ENCODE measurements at places on chromosomes 7 and 10.

DNA sequence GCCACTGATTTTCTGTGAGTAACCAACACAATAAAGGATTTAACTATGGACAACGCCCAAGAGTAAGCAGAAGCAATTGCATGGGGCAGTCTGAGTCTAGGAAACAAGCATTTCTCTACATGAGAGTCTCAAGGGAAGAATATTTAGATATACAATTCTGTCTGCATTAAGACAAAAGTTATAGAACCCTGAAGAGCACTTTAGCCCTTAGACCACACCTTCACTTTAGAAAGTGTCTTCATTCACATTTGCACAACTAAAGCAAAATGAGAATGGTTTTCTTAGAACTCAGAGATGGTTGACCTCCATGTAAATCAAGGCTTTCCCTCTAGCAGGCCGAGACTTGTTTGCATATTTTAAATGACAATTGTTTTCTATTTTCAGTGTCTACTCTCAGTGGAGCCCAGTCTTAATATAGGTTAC, 25.5 kb upstream of the TRIM24 start:
- DNase-seq: no peak

DNA sequence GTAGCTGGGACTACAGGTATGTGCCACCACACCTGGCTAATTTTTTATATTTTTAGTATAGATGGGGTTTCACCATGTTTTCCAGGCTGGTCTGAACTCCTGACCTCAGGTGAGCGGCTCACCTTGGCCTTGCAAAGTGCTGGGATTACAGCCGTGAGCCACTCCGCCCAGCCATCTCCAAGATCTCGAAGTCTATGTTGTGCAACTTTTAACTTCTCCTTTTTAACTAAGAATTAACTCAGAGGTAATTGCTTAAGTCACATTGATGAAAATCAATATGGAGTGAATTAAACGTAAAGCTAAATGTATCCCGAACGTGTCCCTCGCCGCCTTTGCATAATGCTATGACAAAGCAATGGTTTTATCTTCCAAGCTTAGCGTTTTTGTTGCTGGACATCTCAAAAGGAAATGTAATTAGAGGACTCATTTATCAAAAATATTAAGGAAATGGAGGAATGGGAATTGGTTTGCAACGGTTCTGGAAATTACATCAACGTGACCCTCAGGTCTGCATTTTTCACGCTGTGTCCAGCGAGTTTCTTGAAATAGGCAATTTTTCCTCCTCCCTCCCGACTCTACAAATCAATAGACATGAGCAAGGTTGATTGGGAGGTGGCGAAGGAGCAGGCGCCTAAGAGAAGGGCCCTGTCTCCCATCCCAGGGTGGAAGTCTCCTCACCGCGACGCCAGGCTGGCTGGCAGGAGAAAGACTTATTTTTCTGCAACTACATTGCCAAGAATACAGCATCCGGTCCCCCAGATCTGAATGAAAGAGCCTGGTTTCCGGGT, 89.8 kb downstream of the TMEM130 start:
- no peak for DNase-seq

- DNase-seq: no peak
Observed at GRCh38 chr10:51023636-51024035, 50.7 kb upstream of the PRKG1 start.

- DNase-seq: no peak
Observed at GRCh38 chr7:22043367-22043766, 97.7 kb upstream of the CDCA7L start.

DNA sequence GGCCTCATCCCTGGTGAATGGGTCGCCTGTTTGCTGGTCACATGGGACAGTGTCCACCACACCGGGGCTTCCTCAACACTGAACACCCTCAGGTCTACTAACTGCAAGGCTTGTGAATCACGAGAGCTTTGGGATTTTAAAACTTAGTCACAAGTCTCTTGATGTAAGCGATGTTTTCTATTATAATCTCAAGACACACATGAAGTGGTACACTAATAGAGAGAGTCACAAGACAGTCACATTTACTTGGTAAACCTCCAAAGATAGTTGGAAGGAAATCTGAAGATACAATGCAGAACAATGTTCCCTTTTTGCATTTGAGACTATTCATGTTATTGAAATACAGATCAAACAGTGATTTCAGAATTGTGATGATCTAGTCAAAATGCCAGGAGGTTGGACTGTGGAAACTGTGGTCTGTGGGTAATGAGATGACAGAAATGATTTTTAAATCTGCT, 233.1 kb upstream of the KLF6 start:
- no peak for DNase-seq

Data from Right ventricle myocardium inferior (tissue), 1 donor.